NCI-H345 (cell line): ENCODE measurements at places on chromosomes 6 and 20.
A peak's percentile ranks its signal among the peaks of the same experiment; 100 is the strongest.

GRCh38 chr6:3499603-3500002, 42.8 kb upstream of the SLC22A23 start:
- DNase-seq: no peak

- no peak for DNase-seq
Measured at GRCh38 chr6:80478030-80478429, 371.6 kb downstream of the BCKDHB start.

DNA sequence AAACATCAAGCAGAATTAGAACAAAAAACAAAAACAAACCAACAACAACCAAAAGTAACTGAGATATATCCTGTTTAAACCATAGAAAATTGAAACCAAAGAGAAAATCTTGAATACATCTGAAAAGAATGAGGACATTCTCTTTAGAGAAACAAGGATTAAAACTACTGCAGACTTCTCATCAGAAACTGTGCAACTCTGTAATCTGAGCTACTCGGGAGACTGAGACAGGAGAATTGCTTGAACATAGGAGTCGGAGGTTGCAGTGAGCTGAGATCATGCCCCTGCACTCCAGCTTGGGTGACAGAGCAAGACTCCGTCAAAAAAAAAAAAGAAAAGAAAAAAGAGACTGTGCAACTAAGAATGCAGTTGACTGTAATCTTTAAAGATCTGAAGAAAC, 153.4 kb downstream of the SYNDIG1 start:
- DNase-seq: no peak

GRCh38 chr6:31363811-31364210, 6.8 kb upstream of the HLA-B start:
- no peak for DNase-seq

GRCh38 chr6:143449082-143449713, 1.3 kb downstream of the ADAT2 start:
- DNase-seq: no peak

GRCh38 chr6:167739721-167740475, 86.8 kb upstream of the AFDN start:
- DNase-seq: no peak

DNA sequence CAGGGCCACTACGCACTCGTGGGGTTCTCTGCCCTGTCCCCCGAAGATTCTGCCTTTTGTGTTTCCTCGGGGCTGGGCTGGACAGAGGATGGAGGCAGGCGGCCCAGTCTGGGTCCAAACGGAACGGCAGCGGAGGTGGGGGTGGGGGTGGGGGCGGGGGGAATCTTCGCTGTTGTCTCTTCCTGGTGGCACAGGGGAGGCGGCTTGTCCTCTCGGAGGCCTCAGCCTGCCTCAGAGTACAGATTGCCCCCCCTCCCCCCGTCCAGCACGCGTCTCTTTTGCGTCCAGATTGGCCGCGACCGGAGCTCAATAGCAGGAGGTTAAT, 1.4 kb upstream of the INSM1 start:
- DNase-seq: peak; percentile 84

DNA sequence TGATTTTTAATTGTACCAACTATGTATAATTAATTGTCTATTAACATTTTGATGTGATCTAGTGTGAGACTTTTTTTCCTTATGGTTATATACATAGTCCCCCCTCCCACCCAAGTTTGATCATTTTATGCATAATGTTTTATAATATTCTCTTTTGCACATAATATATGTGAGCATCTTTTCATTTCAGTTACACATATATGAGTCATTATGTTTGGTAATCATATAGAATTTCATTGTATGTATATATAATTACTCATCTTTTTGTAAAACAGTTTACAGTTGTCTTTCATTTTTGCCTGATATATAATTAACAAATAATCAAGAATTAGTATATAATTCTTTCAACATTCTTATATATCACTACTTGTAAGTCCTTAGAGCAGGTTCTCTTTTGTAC, 15.0 kb downstream of the RWDD1 start:
- no peak for DNase-seq
